ENCODE measurements at places on chromosomes 3 and 15. TPM values are rescaled to one million over a fixed set of nuclear protein-coding genes. Genes with fewer than 3 reads are reported as not detected.

DNA sequence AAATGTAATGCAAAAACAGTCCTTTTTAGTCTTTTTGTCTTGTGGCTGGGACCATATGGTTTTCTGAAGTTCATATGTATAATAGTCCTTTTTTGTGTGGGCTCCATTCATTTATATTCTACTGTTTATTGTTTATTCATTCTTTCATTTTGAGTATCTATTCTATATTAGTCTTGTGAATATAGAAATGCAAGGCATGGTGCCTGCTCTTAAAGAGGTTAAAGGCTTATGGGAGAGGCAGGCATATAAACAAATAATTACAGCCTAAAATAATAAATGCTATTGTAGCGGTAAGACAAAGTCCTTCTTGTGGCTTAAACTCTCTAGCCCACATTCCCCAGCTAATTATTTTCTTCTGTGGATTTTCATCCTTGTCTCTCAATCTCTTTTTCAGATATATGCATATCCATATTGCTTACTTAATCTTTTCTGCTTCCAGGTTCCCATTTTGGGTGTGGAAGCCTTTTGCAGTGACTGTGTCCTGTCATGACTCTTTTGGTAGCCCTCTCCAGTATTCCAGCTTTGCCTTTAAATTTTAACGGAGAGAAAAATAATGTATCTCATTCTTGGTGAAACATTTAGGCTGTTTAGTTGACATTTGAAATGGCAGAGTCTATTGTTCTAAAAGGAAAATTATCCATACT is 101.6 kb downstream of the PPM1L start:
- DNase-seq = no peak

DNA sequence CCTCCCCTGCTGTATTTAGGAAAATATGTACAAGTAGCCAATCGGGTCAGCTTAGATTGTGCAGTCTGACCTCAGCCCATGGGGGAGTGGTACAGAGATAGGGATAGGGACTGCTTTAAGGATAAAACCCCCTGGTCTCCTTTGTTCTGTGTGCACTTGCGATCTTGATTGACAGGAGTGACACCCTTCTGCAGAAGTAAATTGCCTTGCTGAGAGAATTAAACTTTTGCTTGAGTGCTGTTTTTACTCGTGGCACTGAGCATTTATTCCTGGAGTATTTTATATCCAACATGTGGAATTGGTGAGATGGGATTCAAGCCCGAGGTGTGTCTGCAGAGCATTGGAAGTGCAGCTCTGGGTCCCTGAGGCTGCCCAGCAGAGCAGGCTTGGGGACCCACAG is 23.9 kb upstream of the RPL32 start:
- DNase-seq = no peak

- no peak for DNase-seq
These were observed 54.0 kb downstream of the PLS1 start for GRCh38 chr3:142650001-142650693.

Gene ALPK3
- 2.0 TPM for total RNA-seq

Gene SLC7A14
- total RNA-seq = not detected

Gene PODXL2
- 5.7 TPM for total RNA-seq

- no peak for DNase-seq
These were observed 246.8 kb upstream of the TOPAZ1 start for GRCh38 chr3:43994657-43995546.

GRCh38 chr3:50447290-50447840 is 56.1 kb downstream of the CACNA2D2 start:
- no peak for DNase-seq

DNA sequence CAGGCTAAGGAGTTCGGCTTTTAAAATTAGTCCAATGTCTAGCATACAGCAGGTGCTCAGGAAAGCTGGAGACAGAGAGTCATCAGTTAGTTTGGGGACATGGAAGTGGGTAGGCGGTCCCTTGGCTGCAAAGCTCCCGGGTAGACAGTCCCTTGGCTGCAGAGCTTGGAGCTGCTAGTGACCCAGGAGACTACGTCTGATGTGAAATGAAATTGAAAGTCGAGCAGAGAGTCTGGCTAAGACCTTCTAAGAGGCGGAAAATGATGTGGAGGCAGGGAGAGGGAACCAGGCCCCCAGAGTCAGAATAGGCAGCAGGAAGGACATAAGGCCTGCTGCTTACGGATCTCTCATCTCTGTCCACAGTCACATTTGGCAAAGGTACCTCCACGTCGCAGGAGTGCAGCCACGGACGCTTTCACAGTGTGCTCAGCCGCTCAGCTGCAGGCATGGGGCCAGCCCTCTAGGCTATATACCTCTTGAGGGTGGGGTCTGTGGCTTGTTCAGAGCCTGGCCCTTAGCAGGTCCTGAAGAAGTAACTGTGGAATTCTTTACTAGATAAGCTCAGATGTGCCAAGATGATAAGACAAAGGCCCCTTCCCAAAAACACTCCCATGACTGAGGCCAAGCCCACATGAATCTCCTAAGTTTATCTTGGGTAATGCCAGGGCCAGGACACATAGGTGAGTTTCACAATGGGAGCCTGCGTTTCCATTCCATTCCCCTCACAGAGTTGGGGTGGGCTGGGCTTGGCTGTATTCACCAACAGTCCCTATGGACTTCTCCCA is 131.7 kb downstream of the XXYLT1 start:
- no peak for DNase-seq
